Stimulated activated CD4-positive, alpha-beta T cell treated with anti-CD3 and anti-CD28 coated beads, TNF-alpha, amount 100 ng/mL, for 1 hour (primary cell): ENCODE measurements at places on chromosomes 12 and 14.

- DNase-seq: no peak
These were observed 68.6 kb downstream of the TNFAIP2 start for GRCh38 chr14:103191844-103192243.

- DNase-seq: no peak
These were observed 71.9 kb downstream of the GSC start for GRCh38 chr14:94697773-94698556.

DNA sequence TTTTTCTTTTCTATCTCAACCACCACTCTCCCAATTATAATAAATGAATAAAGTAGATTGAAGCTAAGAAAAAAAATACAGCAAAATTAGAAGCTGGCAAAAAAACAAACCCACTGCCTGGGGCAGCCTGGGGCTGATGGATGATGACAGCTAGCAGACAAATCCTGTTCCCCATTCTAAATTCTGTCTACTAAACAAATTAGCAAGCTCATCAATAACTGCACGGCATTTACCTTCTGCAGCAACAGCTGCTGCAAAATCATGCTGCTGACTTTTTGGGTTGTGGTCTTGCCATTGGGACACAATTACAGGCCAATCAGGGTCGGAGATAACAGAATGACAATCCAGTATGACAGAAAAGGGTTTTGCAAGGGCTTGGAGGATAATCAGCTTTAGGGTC lies 443.6 kb upstream of the SOX5 start:
- DNase-seq: no peak

GRCh38 chr12:119692410-119692809 lies 24.5 kb downstream of the PRKAB1 start:
- no peak for DNase-seq

DNA sequence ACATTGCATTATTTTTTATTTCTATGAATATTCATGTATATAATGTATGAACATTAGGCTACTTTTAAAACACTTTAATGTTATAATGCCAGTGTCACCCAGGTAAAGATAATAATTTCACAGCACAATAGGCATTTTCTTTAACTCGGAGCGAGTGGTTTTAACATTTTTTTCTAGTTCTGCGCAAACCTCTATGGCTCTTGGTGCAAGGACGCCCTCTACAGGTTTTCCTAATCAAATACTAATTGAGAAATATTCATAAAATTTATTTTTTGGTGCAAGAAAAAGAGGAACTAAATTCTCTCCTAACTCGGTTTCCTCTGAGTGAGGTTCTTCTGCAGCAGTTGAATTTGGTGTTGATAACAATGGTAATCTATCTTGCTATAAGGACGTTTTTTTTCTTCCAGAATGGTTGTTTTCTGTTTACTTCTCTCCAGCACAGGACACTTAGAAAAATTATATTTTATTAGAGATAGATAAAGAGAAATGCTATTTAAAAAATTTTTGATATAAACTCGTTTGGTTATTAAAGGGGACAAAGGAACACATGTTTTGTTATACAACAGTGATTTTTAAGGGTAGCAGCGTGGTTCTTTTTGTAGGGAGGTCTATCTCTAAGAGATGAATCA lies 2.4 kb upstream of the WIF1 start:
- DNase-seq: no peak
